ENCODE measurements at places on chromosomes 3 and 15.

GRCh38 chr3:197513953-197514785 is 41.6 kb downstream of the BDH1 start:
- DNase-seq, result no peak

DNA sequence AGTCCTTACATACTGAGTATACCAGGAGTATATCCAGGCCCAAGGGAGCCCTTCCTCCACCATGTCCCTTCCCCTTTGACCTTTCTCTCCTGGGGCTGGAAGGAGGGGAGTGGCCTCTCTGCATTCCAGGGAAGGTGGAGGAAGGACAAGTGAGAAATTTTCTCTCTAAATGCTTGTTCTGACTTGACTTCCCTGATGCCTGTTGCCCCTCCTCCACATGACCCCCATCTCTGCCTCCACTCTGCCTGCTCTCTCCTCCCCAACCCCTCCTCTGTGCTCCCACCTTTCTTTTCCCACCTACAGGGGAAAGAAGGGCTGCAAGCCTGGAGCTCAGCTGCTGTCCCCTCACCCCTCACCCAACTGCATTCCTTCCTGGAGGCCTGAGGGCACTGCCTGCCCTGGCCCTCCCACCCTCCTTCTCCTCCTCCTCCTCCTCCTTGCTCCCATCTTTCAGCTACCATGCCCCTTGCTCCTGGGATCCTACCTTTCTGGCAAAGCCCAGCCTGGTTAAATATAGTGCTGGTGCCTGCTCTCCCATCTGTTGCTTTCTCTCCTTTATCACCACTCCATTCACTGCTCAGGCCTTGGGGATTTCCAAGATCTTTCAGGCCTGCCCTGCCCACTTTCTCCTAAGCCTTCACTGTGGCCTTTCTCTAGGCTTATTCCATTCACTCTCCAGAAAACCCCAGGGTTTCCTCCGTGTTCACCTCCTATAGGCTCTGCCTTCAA is 8.5 kb upstream of the DAG1 start:
- no peak for DNase-seq

DNA sequence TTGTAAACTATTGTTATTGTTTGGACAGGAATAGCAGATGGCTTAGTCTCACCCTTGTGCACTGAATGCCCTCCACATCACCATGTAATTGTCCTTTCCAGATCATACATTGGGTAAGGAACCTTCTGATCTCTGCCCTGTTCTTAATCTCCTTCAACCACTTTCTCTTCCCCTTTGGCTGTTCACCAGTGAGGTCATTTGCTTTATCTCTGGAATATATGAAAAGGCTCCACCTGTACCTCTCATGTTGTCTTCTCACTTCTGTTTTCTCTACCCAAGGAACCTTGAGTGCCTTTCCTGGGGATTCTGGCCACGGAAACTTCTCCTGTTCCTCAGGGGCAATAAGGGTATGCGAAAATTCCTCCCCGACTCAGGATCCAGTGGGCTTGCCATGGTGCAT is 28.5 kb downstream of the MCTP2 start:
- DNase-seq, result no peak

DNA sequence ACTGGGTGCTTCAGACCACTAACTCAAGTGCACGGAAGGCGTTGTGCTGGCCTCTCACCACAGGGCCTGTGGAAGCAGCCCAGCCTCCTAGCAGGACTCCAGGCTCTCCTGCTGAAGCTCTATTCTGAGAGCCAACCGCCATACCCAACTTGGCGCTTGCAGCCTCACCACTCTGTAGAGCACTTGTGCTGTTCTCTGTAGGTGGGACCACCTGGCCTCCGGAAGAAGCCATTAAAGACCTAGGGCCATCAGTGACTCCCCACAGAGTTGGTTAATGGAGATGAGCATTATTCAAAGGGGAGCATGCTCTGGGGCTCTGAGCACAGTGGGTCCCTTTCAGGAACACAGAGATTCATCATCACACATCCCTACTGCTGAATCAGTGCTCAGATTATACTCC is 50.9 kb downstream of the C3orf85 start:
- no peak for DNase-seq

DNA sequence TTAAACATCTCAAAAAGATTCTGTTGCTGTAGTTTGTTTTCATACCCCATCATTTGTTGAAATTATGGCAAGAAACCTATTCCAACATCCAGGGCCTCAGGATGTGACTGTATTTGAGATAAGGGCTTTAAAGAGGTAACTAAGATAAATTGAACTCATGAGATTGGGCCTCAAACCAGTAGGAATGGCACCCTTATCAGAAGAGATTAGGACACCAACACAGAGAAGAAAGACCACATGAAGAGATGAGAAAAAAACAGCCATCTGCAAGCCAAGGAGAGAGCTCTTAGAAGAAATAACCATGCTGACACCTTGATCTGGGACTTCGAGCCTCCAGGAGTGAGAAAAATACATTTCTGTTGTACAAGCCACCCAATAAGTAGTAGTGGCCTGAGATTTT is 157.7 kb downstream of the CGGBP1 start:
- no peak for DNase-seq

- DNase-seq, result no peak
Measured at GRCh38 chr3:184443364-184443763, 63.5 kb downstream of the CHRD start.

GRCh38 chr3:12966847-12967605 is 106.2 kb downstream of the IQSEC1 start:
- no peak for DNase-seq

DNA sequence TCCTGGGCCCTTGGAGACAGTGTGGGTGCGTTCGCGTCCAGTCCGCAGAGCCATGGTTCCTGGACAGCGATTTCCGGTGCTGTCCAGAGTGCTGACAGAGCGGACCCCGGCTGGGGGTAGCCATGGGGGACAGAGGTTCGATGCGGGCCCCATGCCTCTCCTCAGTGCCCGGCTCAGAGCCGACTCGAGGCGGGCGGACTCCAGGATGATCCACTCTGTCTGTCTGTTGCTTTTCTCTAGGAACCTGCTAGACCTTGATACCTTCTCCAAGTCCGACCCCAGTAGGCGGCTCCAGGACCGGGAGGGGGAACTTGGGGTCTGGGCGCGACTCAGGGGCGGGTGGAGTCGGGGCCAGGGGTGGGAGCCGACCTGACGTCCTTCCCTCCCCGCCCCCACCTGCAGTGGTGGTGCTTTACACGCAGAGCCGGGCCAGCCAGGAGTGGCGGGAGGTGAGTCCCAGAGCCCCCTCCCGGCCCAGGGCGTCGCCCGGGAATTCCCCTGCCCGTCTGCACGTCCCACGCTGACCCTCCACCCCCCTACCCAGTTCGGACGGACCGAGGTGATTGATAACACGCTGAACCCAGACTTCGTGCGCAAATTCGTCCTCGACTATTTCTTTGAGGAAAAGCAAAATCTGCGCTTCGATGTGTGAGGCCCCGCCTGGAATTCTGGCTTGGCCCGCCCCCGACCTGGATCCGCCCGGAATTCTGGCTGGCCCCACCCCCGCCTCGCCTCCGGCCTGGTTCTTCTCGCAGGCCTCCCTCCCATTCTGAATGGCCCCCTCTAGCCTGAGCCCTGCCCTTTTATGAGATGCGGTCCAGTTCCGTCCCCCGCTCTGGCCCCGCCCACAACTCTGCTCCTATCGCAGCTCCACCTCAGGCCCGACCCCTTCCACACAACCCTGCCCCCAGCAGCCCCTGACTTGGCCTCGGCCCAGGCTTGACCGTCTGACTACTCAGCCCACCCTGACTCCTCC is 1.0 kb downstream of the CPNE9 start:
- DNase-seq, result peak; percentile 53

- no peak for DNase-seq
Measured at GRCh38 chr3:141058996-141059395, 7.8 kb downstream of the SPSB4 start.

GRCh38 chr3:182375916-182376315 is 417.4 kb upstream of the ATP11B start:
- DNase-seq, result no peak

DNA sequence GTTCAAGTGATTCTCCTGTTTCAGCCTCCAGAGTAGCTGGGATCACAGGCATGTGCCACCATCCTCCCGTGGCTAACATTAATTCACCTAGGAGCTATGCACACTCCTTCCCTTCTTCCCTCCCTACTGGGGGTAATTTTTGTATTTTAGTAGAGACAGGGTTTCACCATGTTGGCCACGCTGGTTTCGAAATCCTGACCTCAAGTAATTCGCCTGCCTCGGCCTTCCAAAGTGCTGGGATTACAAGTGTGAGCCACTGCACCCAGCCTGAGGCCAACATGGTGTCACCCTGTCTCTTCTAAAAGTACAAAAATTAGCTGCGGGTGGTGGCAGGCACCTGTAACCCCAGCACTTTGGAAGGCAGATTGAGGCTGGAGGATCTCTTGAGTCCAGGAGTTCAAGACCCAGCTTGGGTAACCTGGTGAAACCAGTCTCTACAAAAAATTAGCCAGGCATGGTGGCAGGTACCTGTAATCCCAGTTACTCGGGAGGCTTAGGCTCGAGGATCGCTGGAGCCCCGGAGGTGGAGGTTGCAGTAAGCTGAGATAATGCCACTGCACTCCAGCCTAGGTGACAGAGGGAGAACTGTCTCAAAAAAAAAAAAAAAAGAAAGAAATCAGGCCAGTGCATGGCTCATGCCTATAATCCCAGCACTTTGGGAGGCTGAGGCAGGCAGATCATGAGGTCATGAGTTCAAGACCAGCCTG is 6.1 kb downstream of the RNU5B-1 start:
- DNase-seq, result no peak

DNA sequence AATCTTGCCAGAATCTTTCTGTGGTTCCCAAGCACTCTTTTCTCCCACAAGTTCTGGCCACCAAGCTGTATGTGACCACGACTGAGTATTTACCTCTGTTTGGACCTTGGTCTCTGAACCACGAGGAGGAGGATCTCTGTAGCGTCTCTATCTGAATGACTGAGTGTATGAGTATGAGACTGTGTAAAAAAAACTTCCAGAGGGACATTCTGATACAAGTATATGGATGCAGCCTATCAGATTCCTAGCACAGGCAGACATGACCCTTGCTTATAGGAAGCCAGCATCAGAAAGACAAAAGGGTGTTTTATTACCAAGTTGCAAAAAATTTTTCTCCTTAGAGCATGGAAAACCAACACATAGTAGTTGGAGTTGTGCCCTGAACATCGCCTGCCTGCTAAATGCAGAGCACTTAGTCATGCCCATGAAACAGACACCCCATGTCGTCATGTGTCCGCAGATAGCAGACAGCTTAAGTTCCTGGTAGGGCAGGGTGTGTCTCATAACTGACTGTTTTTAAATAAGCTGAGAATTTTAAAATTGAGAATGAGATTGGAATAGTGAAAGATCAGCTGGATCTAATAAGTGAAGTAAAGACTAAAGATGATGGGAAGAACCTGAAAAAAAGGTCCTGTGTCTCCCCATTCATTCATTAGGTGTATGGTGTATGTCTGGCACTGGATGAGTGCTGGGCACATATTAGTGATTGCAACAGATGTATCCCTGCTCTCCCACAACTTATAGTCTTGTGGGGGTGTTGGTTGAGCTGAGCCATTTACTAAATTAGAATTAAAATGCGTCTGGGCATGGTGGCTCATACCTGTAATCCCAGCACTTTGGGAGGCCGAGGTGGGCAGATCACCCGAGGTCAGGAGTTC is 30.9 kb downstream of the DAG1 start:
- DNase-seq, result no peak

- DNase-seq, result no peak
Measured at GRCh38 chr15:96838081-96838480, 507.6 kb downstream of the NR2F2 start.

DNA sequence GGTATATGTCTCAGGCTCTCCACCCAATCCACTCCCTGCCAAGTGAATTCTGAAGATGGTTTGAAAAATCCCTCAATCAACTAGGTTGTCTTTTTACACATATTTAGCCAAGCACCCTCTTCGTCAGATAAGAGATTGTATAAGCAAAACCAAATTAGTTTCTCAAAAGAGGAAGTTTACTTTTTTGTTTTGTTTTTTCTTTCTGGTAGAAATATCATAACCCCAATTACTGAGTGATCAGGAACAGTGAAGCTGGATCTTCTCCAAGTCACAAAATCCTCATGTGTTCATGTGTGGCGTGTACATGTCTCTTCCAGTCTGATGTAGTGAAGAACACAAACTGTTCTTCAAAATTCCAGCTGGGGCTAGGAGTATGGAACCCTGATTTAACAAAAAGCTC is 180.6 kb downstream of the FOXP1 start:
- no peak for DNase-seq

- no peak for DNase-seq
Measured at GRCh38 chr3:124246949-124247348, 255.0 kb upstream of the ROPN1 start.

DNA sequence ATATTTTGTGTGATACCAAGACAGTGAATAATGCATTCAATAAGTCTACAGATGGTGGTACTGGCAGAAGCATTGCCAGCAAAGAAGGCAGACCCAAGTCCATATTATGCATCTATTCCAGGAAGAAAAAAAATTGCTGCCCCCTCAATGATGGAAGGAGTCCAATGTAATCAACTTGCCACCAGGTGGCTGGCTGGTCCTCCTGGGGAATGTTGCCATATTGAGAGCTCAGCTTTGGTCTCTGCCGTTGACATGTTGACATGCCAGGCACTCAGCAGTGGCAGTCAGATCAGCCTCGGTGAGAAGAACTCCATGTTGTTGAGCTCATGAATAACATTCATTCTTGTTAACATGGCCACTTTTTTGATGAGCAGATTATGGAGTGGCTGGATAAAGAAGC is 298.5 kb downstream of the IGSF11 start:
- no peak for DNase-seq

DNA sequence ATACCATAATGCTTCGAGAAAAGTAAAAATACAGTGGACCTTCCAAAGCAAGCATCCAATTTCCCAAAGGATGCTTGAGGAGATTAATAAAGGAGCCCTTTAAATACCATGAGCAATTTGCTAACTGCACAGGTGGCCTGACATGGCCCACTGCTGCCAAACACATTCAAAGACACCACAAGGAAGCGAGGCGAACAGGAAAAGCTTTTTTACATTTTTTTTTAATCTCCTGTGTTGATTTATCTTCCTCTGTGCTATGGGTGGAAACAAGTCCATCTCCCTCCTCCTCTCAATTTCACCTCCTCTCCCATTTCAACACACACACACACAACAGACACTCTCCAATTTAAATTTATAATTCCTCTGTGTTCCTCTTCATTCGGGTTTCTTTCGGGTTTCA is 243.4 kb downstream of the IGSF11 start:
- no peak for DNase-seq

All from GM12891 (cell line).